ENCODE measurements at places on chromosomes 11 and 22.
A peak's percentile ranks its signal among the peaks of the same experiment; 100 is the strongest.

DNA sequence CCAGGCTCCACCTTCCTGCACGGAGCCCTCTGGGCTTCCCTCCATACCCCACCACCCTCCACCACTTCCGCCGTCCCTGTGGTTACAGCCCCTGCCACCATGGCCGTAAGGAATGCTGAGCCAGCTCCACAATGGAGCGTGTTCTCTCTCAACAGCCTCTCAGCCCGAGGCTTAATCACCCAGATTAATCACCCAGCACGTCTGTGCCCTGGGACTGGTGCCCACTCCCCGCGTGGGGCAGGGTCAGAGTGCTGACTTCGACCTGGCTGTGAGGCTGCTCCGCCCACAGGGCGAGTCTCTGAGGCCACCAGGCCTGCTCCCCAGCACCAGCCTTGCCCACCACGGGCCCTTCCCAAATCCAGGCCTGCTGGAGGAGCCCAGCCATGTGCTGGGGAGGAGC lies 4.0 kb upstream of the TH start:
- DNase-seq, result no peak

DNA sequence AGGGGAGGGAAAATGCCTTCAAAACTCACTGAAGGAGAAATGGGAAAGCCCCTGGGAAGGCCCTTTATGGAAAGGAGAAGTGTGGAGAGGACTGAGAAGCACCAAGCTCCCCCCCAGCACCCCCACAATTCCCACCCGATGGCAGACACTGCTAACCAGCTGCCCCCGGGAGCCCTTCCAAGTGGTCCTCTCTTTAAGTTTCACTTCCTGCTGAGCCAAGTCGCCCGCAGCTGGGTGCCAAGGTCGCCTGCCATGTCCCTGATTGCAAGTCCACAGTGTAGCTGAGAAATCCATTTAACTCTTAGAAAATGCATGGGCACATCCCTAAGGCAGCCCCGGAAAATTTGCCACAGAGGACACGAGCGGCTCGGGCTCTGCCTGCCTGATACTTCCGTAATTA lies 68.2 kb downstream of the GALNT18 start:
- DNase-seq, result no peak

- no peak for DNase-seq
Measured at GRCh38 chr11:96027021-96027420, 103.1 kb upstream of the MTMR2 start.

GRCh38 chr11:37978647-37979046 lies 1380.6 kb upstream of the RAG2 start:
- DNase-seq, result no peak

GRCh38 chr11:73277467-73277866 lies 5.3 kb downstream of the P2RY6 start:
- DNase-seq, result no peak

DNA sequence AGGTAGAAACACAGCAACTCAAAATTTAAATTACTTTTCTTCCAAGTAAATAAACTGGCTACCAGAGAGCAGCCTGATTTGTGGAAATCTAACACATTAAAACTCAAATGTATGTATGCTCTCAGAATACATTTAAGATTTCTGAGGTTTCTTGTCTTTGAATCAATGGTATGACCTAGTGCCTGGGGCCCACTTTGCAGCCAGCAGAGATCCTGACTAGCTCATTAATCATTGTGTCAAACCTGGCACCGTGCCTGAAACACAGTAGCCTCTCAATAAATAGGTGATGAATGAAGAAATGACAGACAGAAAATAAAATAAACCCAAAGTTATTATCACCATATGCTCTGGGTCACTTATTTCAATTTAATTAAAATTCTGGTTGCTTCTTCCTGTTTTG lies 176.2 kb upstream of the FAT3 start:
- no peak for DNase-seq

- peak; percentile 57 for DNase-seq
Measured at GRCh38 chr11:76918941-76919386, 58.2 kb downstream of the ACER3 start.

DNA sequence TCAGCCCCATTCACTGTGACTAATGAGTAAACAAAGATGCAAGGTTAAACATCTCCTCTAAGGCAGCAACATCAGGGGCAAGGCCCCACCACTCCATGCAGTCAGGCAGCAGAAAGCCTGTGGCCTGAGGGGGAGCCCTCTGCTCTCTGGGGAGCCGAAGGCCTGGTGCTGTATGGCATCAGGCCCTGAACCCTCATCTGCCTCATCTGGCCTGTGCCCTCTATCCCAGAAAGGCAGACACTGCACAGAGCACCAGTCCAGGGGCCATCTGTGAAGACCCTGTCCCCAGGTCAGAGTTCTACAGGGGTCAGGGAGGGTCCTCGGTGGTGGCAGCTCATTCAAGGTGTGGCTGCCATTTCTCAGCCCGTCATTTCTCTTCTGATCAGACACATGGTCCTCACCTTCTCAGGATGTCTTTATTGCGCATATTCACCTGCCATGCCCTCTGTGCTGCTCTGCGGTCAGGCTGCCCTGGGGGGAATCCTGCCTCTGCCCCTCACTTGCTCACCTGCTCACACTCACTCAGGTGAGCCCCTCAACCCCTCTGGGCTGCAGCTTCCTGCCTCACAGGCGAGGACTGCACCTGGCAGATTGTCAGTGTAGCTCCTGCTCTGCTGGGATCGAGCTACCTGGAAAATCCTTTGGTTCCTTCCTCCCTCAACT lies 103.1 kb upstream of the PITPNB start:
- DNase-seq, result no peak

DNA sequence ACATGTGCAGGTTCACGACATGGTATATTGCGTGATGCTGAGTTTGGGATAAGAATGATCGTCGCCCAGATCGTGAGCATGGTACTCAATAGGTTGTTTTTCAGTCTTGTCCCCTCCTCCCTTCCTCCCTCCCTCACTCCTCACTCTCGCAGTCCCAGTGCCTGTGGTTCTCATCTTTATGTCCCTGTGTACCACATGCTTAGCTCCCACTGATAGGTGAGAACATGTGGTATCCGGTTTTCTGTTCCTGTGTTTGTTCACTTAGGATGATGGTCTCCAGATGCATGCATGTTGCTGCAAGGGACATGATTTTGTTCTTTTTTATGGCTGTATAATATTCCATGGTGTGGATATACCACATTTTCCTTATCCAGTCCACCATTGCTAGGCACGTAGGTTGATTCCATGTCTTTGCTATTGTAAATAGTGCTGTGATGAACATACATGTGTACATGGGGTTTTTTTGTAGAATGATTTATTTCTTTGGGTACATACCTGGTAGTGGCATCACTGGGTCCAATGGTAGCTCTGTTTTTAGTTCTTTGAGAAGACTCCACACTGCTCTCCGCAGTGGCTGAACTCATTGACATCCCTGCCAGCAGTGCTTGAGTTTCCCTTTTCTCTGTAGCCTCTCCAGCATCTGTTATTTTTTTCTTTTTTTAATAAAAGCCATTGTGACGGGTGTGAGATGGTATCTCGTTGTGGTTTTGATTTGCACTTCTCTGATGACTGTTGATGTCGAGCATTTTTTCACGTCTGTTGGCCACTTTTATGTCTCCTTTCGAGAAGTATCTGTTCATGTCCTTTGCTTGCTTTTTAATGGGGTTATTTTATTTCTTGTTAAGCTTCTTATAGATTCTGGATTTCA lies 16.4 kb downstream of the ZBED4 start:
- no peak for DNase-seq

- no peak for DNase-seq
Measured at GRCh38 chr22:47780281-47780875, 1017.9 kb downstream of the TBC1D22A start.

DNA sequence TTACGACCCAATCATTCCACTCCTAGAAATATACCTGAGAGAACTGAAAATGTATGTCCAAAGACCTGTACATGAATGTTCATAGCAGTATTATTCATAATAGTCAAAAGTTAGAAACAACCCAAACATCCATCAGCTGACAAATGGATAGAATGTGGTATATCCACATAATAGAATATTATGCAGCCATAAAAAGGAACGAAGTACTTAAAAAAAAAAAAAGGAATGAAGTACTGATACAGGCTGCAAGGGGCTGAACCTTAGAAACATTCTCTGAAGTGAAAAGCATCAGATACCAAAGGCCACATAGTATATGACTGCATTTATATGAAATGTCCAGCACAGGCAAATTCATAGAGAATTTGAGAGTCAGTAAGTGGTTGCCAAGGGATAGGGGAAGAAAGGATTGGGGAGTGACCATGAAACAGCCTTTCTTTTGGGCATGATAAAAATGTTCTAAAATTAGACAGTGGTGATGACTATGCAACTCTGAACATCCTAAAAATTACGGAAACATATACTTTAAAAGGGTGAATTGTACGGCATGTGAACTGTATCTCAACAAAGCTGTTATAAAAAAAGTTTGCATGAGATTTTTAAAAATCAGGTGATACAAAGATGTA lies 1.8 kb downstream of the TPST2 start:
- no peak for DNase-seq

DNA sequence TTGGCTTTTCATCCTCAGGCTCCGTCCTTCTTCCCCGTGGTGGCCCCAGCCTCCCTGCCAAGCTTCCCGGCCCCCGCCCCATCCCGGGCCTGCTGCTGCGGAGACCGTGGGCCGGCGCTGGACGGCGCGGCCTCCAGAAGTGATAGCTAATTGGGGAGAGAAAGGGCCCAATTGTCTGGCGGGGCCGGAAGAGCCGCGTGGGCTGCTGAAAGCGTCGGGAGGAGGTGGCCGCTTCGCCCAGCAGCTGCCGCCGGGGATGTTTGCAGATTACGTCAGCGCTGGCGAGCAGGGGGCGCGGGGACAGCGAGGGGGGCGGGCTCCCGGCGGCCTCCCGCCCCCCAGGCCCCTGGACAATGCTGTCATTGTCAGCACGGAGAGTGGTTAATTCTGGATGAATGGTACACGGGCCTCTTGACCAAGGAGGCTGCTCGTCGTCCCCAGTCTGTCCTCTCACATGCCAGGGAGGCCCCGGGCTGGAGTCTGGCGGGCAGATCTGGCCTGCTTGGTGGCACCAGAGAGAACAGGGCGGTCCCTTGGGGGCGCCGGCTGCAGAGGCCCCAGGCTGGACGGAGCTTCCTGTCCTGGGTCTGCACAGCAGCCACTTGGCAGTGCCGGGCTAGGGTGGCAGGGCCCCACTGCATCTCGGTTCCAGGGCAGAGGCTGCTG lies 1.6 kb downstream of the SMIM38 start:
- DNase-seq, result no peak

DNA sequence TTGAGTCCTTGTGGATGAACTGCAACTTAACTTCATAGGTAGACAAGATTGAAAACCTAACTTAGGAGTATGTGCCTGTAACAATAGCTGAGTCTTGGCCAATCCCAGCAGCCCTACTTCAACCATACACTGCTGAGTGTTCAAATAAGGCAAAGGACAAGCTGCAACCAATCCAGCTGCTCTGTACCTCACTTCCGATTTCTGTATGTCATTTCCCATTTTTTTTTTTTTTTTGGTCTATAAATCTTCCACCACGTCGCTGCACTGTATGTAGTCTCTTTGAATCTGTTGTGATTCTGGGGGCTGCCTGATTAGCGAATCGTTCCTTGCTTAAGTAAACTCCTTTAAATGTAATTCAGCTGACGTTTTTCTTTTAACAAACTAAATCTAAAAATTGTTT lies 35.4 kb upstream of the FLI1 start:
- no peak for DNase-seq

- DNase-seq, result no peak
Measured at GRCh38 chr11:2171591-2172003, at the start of gene TH. Gene TH (minus strand): TSS chr11:2171815. CDS start chr11:2171786, 29 bp downstream.
